Activated CD4-positive, alpha-beta T cell treated with anti-CD3 and anti-CD28 coated beads, Interleukin-2, Interleukin-6, amounts not matched to agents 100 ng/mL and 50 ng/mL, durations not matched to agents 16 hours and 8 hours (primary cell): ENCODE measurements at places on chromosomes 7 and 10.

GRCh38 chr10:22792161-22792560 is 77.8 kb upstream of the PIP4K2A start:
- DNase-seq, result no peak

- no peak for DNase-seq
These were observed 38.8 kb downstream of the MGAM2 start for GRCh38 chr7:142150356-142150755.

DNA sequence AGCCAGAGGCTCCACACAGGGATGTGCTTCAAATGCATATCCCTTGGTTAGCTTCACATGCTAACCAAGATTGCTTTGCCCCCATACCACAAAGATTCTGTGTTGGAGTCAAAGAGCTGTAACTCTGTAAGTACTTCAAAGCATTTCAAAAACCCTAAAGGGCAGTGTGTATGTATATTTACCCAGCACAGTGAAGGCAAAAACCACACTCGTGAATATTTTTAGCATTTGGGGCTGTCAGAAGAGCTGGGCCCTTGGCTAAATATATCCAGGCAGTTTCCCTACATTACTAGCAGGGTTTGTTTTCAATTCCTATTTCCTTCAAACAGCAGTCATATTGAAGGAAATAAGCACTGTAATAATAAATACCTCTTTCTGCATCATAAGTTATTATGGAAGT is 84.2 kb upstream of the STEAP1B start:
- no peak for DNase-seq

DNA sequence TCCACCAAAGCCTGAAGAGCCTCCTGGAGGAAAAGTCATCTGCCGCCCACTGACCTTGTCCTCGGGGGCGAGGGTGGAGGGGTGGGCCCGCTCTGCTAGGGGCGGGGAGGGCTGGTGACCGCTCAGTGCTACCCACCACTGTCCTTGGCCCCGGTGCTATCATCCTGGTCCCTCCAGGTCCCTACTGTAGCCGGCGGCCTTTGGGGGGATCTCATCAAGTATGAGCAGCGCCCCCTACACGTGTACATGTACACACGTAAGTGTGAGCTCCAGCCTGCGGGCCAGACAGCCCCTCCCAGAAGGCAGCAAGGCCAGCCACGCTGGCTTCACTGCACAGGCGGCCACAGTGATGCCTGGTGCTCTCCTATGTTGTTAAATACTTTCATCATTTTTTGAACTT is 19.6 kb downstream of the TTYH3 start:
- DNase-seq, result no peak

DNA sequence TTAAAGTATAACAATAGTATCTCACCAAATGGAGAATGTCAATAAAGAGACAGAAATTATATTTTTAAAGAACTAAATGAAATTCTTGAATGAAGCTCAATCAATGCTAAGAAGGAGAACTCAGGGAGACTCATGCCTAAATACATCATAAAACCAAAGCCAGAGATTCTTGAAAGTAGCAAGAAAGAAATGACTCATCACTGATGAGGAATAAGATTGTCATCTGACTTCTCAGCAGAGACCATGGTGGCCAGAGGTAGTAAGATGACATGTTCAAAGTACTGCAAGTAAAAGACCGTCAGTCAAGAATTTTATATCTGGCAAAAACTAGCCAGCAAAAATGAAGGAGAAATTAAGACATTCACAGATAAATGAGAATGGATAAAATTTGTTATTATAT is 399.0 kb downstream of the GRID1 start:
- peak; percentile 56 for DNase-seq

GRCh38 chr7:7641129-7641663 is 644 bp downstream of the UMAD1 start:
- DNase-seq, result no peak

GRCh38 chr7:44157116-44158080 is 16.3 kb upstream of the MYL7 start:
- DNase-seq, result no peak

- DNase-seq, result no peak
These were observed 31.5 kb downstream of the PRSS2 start for GRCh38 chr7:142802301-142802700.

- DNase-seq, result no peak
These were observed 666.7 kb upstream of the KCND2 start for GRCh38 chr7:119606297-119606696.

DNA sequence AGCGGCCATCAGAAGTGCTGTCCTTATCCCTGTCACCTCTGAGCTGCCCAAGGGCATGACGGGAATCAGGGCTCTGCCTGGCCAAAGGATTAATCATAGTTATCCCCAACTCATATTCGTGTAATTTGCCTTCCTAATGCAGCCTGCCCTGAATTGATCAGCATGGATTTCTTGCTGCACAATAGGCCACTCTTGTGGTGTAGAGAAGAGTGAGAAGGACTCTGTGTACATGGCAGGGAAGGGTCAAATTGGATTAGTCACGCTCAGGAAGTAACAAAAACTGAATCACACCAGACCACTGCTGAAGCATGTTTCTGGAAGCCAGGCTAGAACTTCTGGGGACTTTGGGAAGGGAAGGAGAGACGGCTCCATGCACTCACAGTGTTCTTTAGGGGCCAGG is 227.0 kb downstream of the BUB3 start:
- no peak for DNase-seq

- DNase-seq, result peak; percentile 33
These were observed 448 bp upstream of the SRPK2 start for GRCh38 chr7:105389088-105389650.

- DNase-seq, result no peak
These were observed 389.0 kb upstream of the SORCS1 start for GRCh38 chr10:107553470-107553869.

- DNase-seq, result no peak
These were observed 9.4 kb downstream of the BZW2 start for GRCh38 chr7:16655394-16655793.

- DNase-seq, result no peak
These were observed 418.6 kb upstream of the NPVF start for GRCh38 chr7:25646726-25647413.

DNA sequence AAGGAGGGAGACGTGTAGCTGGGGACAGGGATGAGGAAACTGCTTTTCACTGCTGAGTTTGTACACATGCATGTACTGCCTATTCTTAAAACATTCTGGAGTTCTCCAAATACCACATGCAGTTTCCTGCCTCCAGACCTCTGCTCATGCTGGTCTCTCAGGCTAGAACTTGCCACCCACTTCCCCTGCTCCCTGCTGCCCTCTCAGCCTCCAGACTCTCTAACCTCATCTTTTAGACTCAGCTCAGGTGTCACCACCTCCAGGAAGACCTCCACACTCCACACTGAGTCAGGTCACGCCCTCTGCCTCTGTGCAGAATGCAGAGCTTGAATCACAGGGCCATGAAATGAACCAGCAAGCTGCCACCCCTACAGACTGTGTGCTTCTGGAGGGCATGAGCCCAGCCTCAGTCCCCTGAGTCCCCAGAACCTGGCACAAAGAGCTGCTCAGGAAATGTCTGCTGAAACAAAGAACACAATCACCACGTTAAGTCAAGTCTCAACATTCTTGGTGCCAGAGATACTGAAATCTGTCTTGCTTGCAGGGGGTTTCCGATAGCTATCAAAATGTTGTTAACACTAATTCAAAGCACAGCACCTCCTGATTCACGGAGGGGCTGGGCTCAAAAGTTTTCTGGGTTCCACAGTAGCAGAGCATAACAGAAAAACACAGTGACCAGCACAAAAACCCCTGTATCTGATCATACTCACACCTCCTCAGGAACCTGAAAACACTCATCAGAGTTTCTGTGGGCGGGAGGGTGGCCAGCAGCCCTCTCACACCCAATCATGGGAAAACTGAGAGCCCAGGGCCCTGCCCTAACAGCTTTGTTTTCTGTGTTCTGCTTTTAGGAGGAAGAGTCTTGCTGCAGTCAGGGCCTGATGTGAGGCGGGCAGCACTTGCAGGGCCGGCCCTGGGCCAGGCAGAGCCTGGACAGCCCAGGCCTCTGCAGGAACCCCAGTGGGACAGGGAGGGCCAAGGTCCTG is 21.1 kb downstream of the FAM53B start:
- peak; percentile 80 for DNase-seq

GRCh38 chr7:6251653-6252052 is 20.8 kb downstream of the CYTH3 start:
- no peak for DNase-seq

GRCh38 chr7:130712416-130712815 is 21.6 kb downstream of the KLF14 start:
- DNase-seq, result no peak

- no peak for DNase-seq
These were observed 432.5 kb upstream of the PCDH15 start for GRCh38 chr10:55233505-55233904.

DNA sequence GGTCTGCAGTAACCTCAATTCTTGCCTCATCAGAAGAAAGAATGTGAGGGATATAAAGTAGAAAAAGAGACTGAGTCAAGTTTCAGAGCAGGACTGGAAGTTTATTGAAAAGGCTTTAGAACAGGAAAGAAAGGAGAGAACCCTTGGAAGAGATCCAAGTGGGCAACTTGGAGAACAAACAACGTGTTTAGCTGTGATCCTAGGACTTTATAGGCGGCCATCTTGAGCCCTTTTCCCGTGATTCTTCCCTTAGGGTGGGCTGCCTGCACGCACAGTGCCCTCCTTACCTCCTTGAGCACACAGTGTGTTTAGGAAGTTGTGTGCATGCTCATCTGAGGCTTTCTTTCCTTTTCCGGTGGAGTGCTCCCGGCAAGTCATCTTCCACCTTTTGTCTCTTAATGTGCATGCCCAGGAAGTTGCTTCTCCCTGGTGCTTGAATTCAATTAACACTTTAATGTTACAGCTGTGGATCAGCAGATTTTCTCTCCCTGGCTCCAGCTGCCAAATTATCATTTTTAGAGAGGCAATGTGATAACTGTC is 59.8 kb downstream of the ENTPD1 start:
- no peak for DNase-seq

GRCh38 chr10:88833156-88833555 is 18.5 kb downstream of the ANKRD22 start:
- DNase-seq, result no peak

GRCh38 chr7:76246804-76247389 is 45.2 kb downstream of the SRRM3 start:
- DNase-seq, result no peak

DNA sequence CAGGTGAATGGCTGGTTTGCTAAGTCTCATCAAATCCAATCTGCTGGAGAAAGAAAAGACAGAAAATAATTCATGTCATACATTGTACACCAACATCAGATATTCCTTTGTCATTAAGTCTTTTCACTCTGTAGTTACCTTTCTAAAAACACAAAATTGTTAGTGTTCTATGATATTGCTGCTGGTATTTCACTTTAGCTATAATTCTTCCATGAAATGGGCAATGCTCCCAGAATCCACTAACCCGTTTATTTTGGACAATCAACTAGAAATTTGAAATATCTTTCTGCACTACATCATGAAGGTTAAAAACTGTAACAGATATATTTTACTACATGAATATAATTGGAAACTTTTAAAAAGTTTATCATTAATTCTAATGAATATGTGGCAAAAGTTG is 181.3 kb downstream of the C7orf25 start:
- no peak for DNase-seq

DNA sequence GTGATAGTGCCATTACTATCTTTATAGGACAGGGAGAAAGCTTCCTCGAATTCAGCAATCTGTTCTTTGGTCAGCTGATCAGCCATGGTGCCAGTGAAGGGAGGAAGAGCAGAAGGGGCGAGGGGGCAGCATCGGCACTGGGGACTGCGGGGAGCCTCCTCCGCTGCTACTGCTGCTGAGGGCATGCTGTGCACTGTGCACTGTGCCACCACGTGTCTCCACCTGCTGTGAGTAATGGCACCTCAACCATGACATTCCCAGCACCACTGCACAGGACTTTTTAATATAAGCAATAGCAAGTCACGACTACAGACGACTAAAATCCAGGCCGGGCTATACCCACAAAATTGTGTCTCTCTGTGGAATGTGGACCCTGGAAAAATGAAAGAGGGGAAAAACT is 105.0 kb upstream of the LANCL2 start:
- DNase-seq, result no peak

DNA sequence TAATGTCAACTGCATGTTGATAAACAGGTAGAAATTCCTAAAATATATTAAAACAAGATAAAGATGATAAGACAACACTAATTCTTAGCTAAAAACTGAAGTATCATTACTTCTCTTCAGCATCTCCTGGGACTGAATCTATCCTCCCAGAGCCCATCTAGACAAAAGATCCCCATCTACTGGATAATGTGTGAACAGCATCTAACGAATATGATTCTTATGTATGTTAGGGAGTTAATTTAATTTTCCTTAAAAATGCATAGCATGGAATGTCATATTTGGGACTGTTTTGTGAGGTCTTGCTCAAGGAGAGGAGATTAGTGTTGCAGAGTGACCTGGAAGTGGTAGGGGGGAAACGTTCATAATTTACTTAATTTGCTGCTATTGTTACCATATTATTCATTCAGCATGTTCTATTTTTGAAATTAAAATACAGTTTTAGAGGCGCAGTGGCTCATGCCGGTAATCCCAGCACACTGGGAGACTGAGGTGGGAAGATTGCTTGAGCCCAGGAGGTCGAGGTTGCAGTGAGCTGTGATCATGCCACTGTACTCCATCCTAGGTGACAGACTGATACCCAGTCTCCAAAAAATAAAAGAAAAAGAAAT is 305.1 kb upstream of the CSTF2T start:
- peak; percentile 15 for DNase-seq
